Posterior vena cava (tissue), 2 donors: ENCODE measurements at places on chromosomes 13 and 19.
A peak's percentile ranks its signal among the peaks of the same experiment; 100 is the strongest.

DNA sequence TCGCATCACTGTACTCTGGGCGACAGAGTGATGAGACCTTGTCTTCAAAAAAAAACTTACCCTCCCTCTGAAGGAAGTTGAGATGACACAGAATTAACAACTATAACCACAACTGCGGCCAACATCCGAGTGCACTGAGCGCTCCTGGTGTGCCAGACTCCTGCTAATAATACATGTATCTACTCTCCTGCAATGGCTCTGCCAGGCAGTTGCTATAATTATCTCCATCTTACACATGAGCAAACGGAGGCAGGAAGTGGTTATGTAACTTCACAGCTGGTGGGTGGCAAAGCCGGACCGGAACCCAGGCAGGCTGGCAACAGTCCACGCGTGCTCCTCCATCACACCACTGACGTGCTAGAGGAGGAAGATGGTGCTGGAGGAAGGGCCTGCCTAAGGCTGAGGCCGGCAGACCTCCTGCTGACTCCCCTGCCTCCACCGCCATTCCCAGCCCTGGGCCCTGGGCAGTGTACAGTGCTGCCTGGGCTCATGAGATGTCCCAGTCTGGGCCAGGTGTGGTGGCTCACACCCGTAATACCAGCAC, 12.6 kb downstream of the XRCC1 start:
- peak; percentile 94 for DNase-seq

DNA sequence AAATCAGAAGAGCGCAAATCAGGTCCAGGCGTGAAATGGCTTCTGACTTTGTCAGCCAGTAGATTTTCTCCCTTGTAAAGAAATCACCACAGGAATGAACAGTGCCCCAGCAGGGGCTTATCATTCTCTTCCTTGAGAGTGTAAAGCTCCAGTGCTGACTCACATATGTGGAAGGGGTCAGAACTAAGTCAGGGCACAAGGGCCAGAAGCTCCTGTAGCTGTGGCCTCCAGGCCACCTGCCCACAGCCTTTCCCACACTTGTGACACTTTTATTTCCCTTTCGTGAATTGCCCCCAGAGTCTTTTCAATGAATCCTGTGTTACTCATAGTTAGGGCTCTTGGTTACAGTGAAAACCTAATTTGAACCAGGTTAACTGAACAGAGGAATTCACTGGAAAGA, 99.6 kb downstream of the SUCLA2 start:
- no peak for DNase-seq

- DNase-seq: no peak
Observed at GRCh38 chr13:41641961-41642360, 184.6 kb downstream of the RGCC start.

DNA sequence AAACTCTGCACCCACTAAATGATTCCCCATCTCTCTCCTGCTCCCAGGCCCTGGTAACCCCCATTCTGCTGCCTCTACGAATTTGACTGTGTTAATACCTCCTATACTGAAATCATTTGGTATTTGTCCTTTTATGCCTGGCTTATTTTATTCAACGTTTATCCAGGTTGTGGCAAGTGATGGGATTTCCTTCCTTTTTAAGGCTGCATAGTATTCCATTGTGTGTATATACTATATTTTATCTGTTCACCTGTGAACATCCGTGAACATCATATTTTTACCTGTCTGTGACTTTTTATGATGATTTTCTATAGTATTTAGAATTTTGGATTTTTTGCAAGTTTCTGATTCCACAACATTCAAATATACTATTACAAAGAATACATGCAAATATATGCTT, 13.9 kb upstream of the CEBPG start:
- DNase-seq: no peak
